Hippocampal formation (tissue), 2 donors: ENCODE measurements at places on chromosomes 11 and 22.
A peak's percentile ranks its signal among the peaks of the same experiment; 100 is the strongest.

GRCh38 chr22:18000441-18001039, 23.8 kb downstream of the MICAL3 start:
- DNase-seq, result no peak

GRCh38 chr22:40224702-40225101, 47.0 kb downstream of the TNRC6B start:
- DNase-seq, result no peak

GRCh38 chr11:74072721-74073120, 63.8 kb upstream of the UCP3 start:
- DNase-seq, result no peak

GRCh38 chr22:31084811-31085492, 3.8 kb downstream of the SMTN start:
- peak; percentile 79 for DNase-seq

GRCh38 chr11:75155570-75156422, 4.9 kb downstream of the SLCO2B1 start:
- no peak for DNase-seq

GRCh38 chr11:9069256-9069655, 22.1 kb downstream of the SCUBE2 start:
- DNase-seq, result no peak

- DNase-seq, result no peak
These were observed 12.2 kb downstream of the KCTD17 start for GRCh38 chr22:37063431-37064420.

DNA sequence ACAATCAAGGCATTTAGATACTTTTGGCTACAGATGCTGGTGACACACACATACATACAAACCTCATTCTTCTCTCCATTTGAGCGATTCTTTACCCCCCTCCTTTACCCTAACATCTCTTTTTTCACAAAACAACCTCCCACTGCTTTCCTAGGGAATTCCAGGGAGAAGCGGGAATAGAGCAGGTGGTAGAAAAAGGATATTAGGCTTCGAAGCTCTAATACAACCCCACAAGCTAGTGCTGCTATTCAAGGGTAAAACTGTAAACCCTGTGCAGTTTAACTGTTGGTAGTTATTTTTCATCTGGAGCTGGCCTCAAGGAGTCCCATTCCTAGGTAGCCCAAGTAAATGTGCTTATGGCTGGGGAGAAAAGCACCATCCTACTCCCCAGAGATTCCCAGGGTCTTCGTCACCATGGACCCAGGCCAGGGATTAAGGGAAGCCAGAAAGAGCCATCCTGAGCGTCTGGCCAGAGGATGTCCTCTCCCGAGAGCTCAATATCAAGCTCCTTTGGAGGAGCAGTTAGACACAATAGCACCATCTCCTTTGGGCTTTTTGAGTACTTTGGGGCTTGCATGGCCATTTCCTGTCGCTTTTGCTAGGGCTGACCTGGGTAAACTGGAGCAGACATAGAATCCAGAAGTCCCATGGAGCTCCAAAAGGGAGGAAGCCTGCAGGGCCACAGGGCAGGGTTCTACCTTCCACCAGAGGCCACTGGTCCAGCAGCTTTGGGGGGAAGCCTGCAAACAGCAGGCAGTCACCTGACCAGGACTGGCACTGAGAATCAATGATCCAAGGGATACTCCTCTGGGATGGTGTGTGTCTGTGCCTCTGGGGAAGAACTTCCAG, 3.1 kb downstream of the MAML2 start:
- peak; percentile 34 for DNase-seq

GRCh38 chr11:128709402-128709801, 15.5 kb downstream of the FLI1 start:
- DNase-seq, result no peak

DNA sequence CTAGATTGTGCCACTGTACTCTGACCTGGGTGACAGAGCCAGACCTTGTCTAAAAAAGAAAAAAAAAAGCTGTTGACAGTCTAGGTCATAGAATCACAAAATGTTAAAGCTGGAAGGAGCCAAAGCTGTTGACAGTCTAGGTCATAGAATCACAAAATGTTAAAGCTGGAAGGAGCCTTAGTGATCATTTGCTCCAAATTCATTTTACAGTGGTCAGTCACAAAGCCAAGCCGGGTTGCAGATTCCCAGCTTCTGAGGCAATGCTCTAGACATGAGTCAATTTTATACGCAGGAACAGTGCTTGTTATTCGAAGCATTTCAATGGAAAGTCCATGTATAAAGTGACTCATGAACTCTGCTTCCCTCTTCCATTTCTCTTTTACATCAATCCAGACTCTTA, 47.4 kb downstream of the SYT13 start:
- DNase-seq, result no peak

DNA sequence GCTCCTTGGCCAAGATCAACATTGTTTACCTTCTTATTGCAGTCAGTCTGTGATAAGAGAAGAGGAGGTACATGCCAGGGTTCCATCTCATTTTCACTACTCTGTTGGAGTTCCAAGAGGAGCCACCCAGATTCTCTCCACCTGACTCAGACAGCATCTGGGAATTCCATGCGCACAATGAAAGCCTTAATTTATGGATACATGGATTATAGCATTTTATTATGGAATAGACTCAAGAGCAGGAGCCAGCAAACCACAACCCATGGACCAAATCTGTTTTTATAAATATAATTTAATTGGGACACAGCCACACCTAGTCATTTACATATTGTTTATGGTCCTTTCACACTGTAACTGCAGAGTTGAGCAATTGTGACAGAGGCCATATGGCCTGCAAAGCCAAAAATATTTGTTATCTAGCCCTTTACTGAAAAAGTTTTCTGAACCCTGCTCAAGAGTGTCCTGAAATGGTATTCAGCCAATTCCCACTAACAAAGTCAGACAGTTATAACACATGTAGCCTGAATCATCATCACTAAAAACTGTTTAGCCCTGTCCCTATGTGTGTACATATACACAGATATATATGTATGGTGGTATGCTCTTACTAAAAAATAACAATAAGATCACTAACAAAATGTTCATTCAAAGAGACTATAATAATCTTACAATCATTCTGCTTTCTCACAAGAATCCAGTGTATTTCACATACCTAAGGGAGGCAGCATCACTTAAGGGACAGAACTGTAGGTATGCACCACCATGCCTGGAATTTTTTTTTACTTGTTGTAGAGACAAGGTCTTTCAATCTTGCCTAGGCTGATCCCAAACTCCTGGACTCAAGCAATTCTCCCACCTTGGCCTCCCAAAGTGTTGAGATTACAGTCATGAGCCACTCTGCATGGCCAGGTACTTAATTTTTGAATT, 104.5 kb upstream of the TEAD1 start:
- no peak for DNase-seq

DNA sequence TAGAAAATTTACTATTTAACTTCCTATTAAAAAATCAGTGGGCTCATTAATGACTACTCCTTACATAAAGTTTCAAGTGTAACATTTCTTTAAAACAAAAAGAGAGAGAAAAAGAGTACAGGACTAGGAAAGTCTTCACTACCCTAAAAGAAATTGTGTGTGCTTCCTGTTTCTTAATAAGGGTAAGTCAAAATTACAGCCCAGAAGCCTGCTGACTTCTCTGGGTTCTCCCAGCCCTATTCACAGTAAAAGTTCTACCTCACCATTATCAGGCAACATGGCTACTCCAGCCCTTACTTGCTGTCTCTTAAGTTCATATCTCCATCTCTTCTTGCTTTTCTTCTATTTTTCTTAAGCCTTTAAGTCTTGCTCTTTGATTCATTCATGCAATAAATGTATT, 20.3 kb upstream of the ZC3H12C start:
- DNase-seq, result no peak

DNA sequence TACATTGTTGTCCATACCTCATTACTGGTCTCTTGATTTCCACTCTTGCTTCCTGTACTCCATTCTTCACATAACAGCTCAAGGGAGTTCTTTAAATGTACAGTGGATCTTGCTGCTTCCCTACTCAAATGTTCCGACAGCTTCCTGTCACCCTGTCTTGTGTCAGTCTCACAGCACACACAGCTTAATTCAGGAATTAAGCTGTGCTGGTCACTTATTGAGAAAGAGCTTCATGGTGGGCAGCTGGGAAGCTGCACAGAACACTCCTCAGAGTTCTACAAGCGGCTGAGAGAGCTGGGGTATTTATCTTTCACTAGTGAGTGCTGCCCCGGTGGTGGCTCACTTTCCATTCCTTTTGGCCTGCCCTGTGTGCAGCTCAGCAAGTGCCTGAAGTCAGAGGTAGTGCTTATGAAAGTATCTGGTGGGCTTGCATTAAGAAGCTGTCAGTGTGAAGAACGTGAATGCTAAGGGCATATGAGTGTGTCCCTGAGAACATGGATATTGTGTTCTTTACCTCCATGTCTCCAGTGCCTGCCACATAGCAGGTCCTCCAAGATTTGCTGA, 48.7 kb downstream of the KCNQ1OT1 start:
- no peak for DNase-seq
